ENCODE measurements at places on chromosomes 6 and 20.

DNA sequence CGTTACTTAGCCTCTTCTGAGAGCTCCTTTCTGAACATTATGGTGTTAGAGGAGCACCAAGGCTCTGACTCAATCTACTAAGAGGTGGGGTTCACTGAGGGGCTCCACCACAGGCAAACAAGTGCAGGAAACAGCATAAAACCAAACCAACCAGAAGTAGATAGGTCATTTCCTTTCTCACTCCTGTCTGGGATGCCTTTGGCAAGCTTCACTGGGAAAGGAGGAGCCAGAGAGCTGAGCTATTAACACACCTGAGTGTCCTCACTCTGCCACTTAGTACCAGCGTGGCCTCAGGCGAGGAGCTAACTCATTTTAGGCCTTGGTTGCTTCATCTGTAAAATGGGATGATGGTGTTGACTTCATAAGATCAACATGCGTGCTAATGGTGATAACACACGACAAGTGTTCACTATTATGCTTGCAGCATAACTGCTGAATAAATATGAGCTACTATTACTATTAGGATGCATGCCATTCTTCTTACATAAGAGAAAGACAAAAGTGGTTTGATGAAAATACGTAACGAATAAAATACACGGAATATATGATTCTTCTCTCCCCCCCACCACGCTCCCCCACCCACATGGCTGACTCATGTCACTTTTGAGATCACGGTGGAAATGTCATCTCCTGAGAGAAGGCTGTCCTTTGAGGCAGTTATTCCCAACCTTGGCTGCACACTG lies 185.4 kb downstream of the BCAS1 start:
- DNase-seq: no peak

- no peak for DNase-seq
Observed at GRCh38 chr6:107698146-107698545, 126.0 kb downstream of the SCML4 start.

- no peak for DNase-seq
Observed at GRCh38 chr6:6002848-6003620, 3.7 kb downstream of the NRN1 start.

GRCh38 chr20:40930561-40930960 lies 98.1 kb upstream of the TOP1 start:
- DNase-seq: no peak

- DNase-seq: no peak
Observed at GRCh38 chr6:42933205-42933604, 3.9 kb downstream of the CNPY3 start.

All from epithelial cell of prostate (primary cell).